ENCODE measurements at places on chromosomes 12 and 14.

- no peak for DNase-seq
Measured at GRCh38 chr12:47707355-47707754, 1.5 kb upstream of the RPAP3 start.

- no peak for DNase-seq
Measured at GRCh38 chr14:96304956-96305355, 48.9 kb downstream of the BDKRB1 start.

DNA sequence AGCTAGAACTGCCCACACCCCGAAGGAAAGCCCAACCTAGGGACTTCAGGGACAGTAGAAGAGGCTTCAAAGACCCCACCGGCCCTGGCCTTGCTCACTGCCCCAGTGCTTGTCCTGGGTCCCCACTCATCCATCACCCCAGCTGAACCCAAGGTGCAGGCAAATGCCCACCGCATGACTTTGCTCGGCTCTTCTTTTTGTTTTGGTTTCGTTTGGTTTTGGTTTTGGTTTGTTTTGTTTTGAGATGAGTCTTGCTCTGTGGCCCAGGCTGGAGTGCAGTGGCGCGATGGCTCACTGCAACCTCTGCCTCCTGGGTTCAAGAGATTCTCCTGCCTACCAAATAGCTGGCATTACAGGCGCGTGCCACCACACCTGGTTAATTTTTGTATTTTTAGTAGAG, 9.0 kb downstream of the CCDC85C start:
- DNase-seq: no peak

GRCh38 chr12:93302331-93303229, 75.1 kb upstream of the NUDT4 start:
- no peak for DNase-seq

GRCh38 chr12:91685917-91686316, 459.7 kb downstream of the BTG1 start:
- DNase-seq: no peak

DNA sequence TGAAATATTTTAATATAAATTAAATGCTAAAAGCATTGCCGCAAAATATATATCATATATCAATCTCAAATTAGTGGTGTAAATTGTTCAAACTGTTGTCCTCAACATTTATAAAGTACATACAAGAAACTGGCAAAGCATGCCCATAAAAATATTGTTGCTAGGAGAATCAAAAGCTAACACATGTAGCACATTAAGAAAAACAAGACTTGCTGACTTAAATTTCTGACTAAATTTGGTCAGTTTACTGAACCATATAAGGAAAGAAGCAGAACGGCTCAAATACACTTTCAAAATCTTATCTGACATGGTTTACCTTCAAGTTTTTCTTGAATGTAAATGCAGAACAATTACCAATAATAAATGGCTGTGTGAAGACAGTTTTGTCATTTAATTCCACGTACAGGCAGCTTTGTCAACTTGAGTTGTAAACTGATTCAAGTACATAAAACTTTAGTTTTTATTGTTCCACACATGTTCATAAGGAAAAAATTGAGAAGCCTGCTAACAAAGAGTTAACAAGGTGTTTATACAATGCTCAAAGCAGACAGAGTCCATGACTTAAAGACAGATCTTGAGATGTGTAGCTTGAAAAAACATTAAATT, 50.4 kb downstream of the PPP1R12A start:
- no peak for DNase-seq

- no peak for DNase-seq
Measured at GRCh38 chr12:57224973-57225679, 4.4 kb upstream of the SHMT2 start.

- DNase-seq: no peak
Measured at GRCh38 chr12:93226361-93226760, 151.4 kb upstream of the NUDT4 start.

DNA sequence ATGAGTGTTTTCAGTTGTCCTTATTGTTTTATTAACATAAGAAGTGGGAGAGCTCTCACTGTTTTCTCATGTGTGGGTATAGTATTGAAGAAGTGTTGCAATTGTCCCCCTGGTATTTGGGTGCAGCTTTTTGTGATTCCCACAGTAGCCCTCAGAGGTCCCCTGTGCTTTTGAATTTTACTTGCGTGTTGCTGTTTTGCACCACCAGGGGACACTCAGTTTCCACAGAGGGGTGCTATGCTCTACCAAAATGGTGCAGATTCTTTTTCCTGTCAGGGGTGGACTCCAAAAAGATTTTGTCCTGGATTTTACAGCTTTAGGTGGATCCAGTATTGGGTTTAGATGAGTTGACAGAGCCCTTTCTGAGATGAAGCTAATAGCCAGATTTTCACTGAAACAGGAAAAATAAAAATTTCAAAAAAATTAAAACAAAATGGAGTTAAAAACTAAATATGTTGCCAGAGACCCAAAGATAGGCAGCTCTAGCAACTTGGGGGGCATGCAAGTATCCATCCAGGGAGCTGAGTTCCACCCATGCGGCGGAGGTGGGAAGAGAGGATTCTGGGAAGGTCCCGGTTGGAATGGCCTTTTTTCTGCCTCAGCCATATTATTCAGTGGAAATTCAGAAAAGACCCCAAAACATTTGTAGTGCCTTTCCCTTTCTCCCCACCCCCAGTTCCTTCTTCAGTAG, 50.2 kb downstream of the TTLL5 start:
- DNase-seq: no peak

- DNase-seq: no peak
Measured at GRCh38 chr12:30345744-30346471, 349.8 kb downstream of the IPO8 start.

DNA sequence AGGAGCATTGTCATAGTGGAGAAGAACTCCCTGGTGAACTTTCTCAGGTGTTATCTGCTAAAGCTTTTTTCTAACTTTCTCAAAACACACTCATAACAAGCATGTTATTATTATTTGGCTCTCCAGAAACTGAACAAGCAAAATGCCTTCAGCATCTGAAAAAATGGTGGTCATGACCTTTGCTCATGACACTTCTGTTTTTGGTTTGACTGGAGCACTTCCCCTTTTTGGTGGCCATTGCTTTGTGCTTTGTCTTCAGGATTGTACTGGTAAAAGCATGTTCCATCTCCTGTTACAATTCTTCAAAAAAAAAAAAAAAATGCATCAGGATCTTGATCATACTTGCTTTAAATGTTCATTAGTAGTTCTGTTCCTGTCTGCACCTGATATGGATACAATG, 1241.6 kb upstream of the USP15 start:
- DNase-seq: no peak

GRCh38 chr12:6559500-6559899, 3.7 kb upstream of the IFFO1 start:
- DNase-seq: no peak

DNA sequence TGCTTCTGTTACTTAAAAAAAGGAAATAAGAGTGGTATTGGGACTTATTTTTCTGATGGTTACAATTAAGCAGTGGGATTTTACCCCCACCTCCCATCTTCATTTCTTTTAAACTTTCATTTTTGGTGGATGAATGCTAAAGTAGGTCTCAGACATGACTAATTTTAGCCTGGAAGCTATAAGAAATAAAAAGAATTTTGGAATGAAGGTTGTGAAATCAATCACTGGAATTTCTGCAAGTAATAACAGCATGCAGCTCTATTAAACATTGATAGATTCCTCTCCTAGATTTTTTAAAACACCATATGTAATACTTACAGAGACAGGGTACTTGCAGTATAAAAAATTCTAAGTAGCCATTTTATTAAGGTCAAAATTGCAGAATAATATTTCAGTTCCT, 164.2 kb upstream of the CLEC14A start:
- DNase-seq: no peak

DNA sequence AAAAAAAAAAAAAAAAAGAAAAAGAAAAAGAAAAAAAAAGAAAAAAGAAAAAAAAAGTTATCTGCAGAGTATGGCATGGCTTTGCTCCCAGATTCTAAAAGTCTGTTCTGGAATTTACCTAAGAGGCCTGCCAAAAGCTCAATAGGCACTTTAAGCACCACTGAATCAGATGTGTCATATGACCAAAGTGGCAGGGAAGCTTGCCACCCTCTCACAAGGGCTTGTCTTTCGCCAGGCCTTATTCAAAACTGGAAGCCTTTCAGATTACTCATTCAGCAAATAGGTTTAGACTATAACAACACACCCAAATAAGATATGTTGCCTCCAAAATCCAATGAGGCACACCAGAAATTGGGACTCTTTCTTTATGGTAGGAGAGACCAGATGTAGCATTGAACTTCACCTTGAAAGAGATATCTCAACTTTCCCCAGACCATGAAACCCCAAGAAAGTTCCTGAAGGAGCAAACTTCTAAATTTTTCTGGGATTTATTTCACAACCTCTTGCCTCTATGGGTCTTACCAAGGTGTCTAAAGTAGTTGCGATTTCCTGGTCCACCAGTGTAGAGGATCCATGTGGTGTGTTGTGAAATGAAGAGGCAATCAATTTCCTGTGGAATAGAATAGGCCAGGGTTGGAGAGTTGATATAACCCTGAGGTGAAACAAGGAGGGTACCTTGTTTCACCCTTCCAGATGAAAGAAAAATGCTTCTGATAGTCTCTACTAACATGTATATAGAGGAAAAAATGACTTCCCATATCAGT, 218.8 kb downstream of the DAD1 start:
- no peak for DNase-seq

DNA sequence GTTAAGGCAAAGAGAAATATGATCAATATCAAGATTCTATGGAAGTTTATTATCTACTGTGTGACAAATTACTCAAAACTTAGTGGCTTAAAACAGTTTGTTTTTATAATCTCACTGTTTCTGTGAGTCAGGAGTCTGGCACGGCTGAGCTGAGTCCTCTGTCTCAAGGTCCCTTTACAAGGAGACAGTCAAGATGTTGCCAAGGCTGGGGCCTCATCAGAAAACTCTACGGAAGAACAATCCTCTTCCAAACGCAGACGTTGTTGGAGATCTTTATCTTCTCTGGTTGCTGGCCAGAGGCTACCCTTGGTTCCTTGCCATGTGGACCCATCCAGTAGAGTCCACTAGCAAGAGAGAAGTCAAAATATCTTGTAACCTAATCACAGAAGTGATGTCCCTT, 100.6 kb upstream of the CCND2 start:
- DNase-seq: no peak

DNA sequence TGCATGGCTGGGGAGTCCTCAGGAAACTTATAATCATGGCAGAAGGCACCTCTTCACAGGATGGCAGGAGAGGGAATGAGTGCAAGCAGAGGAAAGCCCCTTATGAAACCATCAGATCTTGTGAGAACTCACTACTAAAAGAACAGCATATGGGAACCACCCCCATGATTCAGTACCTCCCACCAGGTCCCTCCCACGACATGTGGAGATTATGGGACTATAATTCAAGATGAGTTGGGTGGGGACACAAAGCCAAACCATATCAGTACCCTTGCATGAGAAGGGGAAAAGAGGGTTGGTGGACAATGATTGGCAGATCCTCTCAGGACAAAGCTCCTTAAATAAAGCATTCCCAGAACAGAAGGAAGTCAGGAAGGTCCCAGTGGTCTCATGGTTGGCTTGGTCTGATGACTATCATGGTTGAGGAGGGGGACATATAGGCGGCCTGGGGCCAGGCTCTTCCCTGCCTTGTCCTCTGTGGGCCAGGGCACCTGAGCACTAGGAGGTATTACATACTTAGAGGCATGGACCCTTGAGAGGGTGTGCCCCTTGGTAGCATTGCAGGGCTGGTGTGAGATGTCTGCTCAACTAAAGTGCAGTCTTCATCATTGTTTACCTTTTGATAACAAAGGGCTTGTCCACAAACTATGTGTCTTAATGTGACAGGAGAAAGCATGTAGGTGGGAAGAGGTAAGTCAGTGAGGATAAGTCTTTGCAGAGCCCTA, 22.2 kb downstream of the HSD17B6 start:
- no peak for DNase-seq

GRCh38 chr14:27995691-27996090, 770.9 kb upstream of the FOXG1 start:
- no peak for DNase-seq

GRCh38 chr12:25269701-25270100, 19.0 kb upstream of the KRAS start:
- no peak for DNase-seq

DNA sequence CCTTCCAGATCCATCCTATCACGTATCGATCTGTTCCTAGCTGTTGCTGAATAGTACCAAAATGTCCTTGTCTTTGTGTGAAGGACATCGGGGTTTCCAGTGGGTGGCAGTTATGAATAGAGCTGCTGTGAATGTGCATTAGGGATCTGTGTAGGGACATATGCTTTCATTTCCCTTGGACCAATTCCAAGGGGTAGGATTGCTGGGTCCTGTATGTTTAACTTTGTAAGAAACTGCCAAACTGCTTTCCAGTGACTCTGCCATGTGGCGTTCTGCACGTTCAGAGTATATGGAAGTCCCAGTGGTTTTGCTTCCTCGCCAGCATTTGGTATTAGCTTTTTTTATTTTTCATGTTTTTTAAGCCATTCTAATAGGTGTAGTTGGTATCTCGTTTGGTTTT, 28.6 kb downstream of the PACS2 start:
- DNase-seq: no peak

- no peak for DNase-seq
Measured at GRCh38 chr12:69345742-69346141, 2.4 kb upstream of the LYZ start.

GRCh38 chr14:39939023-39939422, 506.8 kb upstream of the FBXO33 start:
- no peak for DNase-seq

- no peak for DNase-seq
Measured at GRCh38 chr12:12606781-12607589, 4.7 kb upstream of the CREBL2 start.

DNA sequence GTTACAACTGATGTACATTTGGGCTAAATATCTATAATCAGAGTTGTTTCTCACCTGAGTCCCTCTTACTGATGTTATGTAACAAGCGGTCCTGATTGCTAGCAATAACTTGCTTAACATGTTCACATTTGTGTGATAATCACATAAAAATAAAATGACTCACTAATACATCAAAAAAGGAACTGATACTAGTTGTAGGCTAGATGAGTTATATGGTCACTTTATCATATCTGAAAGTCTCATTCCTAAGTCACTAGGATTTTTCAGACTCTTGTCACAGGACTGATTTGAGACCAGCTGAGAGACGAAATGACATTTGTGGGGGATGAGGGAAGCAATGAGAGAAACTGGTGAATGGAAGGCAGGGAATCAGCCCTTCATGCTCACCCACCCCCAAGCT, 34.3 kb downstream of the NKX2-1 start:
- no peak for DNase-seq

- DNase-seq: no peak
Measured at GRCh38 chr14:59202031-59202430, 13.6 kb downstream of the DAAM1 start.

GRCh38 chr14:61836184-61836583, 74.0 kb downstream of the SNAPC1 start:
- DNase-seq: no peak

GRCh38 chr14:101827286-101827685, 65.8 kb downstream of the PPP2R5C start:
- DNase-seq: no peak

DNA sequence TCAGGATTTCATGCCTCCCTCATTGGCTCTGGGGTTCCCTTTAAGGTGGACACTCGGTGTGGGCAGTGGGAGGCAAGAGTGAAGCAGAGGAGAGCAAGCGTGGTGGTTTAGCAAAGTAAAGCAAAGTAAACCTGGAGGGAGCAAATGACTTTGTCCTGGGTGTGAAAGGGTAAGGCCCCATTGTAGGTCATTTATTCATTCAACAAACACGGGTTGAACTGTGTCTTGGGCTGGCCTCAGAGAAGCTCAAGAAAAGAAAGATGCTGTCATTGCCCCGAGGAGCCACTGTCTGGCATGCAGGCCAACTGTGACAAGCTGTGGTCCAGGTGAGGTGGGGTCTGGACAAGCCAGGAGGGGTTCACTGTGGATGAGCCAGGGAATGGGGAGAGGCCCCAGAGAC, 68.9 kb upstream of the DLK1 start:
- DNase-seq: no peak
